Esophagus squamous epithelium (tissue), 5 donors: ENCODE measurements at places on chromosomes 1 and 21.

- DNase-seq: no peak
Measured at GRCh38 chr1:27594564-27595510, 9.1 kb downstream of the AHDC1 start.

DNA sequence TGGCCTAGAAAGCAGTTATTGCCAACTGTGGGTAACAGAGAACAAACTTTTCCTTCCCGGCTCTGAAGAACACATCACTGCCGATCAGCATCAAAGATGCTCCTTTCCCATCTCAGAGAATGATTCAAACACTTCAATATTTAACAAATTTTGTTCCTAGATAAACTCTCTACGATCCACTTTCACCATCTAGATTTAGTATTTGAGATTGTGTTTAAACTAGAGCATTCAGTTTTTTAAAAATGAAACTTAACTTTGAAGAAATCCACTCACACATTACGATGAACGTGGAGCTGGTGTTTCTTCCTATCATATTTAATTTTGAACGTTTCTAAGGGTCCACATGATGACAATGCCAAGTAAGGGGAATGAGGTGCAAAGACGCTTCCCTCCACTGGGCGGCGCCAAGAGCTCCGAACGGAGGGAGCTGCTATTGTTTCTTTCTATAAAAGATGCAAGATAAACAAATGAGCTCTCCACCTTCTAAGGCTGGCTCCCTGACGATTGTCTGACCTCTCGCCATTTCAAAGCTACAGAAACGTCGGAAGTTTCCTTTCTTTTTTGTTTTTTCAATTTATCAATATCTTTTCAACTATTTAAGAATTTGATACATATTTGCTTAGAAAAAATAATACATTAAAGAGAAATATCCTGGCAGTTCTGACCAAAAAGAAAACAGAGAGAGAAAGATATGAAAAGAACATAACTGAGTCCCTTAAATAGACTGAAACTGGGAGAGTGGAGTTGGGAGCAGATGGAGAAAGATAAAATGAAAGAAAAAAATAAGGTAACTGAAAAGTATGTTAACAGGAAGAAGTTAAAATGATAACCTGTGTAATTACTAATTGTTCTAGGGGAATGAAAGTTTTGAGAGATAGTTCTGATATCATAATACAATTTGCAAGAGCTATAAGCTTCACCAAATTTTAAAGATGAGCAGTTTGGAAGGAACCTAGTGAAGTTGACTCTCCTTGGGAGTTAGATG lies 4.4 kb upstream of the BARHL2 start:
- no peak for DNase-seq

GRCh38 chr1:45833361-45833760 lies 29.9 kb downstream of the MAST2 start:
- DNase-seq: no peak

GRCh38 chr1:93662481-93663207 lies 19.0 kb downstream of the BCAR3 start:
- DNase-seq: no peak

DNA sequence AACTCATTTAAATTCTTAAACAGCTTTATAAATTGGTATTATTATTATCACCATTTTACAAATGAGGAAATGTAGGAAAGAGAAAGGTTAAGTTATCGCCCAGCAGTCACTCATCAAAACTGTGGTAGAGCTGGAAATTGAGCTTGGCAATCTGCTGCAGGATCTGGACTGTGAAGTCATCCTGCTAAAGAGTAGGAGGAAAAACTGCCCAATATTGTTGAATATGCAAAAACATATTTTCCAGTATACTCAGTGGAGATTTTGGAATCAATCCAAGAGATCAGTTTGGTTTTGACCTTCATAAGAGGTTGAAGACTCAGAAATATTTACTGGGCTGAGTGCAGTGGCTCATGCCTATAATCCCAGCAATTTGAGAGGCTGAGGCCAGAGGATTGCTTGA lies 16.9 kb upstream of the RC3H1 start:
- DNase-seq: no peak

- DNase-seq: no peak
Measured at GRCh38 chr1:1786836-1787605, 8.8 kb upstream of the NADK start.

DNA sequence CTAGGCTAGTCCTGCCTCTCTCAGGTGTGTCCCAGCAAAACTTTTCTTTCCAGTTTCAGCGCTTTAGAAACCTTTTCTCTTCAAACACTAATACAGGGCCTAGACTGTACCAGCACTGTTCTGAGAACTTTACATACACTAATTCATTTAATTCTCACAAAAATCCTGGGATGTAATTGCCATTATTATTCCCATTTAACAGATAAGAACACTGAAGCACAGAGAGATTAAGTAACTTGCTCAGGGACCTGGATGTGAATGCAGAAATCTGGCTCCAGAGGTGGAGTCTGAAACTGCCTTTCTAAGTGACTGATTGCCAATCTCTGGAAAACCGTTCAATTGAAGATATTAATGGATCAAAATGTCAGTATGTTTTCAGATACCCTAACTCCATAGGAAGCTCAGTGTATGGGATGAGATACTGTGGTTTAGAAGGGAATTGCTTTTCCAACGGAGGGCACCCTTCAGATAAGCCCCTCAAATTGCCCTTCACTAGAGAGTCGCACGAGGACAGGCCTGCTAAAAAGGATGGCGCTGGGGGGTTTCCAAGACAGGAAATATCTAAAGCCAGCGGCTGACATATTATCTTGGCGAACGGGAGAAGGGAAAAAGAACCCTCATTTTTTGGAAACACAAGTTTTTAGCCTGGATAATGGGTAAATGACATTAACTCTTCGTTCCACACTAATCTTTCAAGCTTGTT lies 698 bp upstream of the UCK2 start:
- no peak for DNase-seq

DNA sequence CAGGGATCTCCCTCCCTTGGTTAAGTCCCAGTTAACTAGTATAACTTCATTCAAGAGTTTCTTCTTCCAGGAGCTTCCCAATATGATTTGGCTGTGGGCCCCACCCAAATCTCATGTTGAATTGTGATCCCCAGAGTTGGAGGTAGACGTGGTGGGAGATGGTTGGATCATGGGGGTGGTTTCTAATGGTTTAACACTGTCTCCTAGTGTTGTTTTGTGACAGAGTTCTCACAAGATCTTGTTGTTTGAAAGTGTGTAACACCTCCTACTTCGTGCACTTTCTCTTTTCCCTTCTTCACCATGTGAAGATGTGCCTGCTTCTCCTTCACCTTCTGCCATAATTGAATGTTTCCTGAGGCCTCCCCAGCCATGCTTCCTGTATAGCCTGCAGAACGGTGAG lies 251.8 kb upstream of the FGGY start:
- no peak for DNase-seq

DNA sequence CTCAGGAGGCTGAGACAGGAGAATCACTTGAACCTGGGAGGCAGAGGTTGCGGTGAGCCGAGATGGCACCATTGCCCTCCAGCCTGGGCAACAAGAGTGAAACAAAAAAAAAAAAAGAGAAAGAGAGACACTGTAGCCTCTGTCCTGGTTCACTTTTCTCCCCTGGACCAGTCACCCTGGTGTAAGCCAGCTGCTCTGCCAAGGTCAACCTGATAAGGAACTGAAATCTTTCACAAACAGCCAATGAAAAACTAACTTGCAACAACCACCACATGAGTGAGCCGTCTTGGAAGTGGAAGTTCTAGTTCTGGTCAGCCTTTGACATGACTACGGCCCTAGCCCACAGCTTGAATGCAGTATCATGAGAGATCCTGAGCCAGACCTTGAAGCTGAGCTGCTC lies 36.8 kb upstream of the CXADR start:
- DNase-seq: no peak

DNA sequence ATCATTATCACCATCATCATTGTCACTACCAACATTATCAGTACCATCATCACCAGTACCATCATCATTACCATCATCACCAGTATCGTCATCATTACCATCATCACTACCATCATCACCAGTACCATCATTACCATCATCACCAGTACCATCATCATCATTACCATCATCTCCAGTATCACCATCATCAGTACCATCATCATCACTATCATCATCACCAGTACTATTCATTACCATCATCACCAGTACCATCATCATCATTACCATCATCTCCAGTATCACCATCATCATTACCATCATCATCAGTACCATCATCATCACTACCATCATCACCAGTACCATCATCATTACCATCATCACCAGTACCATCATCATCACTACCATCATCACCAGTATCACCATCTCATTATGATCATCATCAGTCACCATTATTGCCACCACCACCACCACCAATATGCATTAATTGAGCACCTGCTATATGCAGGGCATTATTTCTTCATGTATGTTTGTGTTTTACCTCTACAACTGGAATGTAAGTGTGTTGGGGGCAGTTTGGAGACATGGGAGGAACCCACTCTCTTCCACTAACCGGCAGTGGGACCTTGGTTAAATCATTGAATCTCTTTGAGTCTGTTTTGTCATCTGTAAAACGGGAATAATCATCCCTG lies 7.0 kb downstream of the ZBTB8B start:
- no peak for DNase-seq

GRCh38 chr1:182909578-182909977 lies 43.4 kb downstream of the SHCBP1L start:
- no peak for DNase-seq

DNA sequence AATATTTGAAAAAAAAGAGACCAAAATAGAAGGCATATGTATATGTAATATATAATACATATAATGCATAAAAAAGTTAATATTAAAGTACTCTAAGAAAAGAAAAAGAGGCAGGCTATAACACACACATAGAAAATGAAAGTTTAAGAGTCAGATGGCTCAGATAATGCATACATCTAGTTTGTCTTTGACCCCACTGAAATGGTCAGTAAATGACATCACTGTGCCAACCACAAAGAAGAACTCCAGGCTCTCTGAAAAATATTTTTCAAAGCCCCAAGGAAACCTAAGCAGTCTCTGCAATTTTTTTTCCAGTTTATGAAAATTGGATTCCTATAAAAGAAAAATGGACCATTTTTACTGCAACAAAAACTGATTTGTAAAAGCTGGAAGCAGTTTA lies 55.4 kb upstream of the SCYL3 start:
- no peak for DNase-seq

- DNase-seq: no peak
Measured at GRCh38 chr1:178928041-178928440, 57.2 kb upstream of the ANGPTL1 start.

DNA sequence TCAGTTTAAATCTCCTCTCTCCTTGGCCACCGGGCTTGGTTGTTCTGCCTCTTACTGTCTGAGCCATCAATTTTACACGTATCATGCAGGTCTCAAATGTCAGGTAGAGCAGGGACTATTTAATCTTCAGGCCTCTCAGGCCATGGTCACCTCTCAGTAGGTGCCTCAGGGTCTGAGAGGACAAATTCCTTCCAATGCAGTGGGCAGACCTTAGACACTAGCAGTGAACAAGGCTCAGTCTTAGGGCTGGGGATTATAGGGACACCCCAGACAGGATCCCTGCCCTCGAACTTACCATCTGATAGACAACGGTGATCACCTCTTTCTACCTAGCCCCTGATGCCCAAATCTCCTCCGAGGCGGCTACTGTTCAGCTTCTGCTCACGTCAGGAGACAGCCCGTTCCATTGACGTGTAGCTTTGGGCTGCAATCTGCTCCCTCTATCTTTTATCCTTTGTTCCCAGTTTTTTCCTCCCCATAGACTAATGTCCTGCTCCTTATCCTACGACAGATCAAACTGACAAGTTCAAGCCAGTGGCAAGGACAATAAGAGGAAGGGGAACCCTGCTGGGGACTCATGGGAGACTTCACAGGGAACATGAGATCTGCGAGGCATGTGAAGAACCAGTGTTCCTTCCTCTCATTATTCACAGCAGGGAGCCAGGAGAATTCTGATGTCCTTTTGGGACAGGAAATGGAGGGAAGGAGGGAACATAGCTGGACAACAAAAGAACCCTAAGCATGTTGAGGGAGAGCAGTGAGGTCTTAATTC lies 1.4 kb upstream of the MYOG start:
- DNase-seq: no peak

GRCh38 chr21:27703791-27704190 lies 736.9 kb upstream of the ADAMTS5 start:
- no peak for DNase-seq

DNA sequence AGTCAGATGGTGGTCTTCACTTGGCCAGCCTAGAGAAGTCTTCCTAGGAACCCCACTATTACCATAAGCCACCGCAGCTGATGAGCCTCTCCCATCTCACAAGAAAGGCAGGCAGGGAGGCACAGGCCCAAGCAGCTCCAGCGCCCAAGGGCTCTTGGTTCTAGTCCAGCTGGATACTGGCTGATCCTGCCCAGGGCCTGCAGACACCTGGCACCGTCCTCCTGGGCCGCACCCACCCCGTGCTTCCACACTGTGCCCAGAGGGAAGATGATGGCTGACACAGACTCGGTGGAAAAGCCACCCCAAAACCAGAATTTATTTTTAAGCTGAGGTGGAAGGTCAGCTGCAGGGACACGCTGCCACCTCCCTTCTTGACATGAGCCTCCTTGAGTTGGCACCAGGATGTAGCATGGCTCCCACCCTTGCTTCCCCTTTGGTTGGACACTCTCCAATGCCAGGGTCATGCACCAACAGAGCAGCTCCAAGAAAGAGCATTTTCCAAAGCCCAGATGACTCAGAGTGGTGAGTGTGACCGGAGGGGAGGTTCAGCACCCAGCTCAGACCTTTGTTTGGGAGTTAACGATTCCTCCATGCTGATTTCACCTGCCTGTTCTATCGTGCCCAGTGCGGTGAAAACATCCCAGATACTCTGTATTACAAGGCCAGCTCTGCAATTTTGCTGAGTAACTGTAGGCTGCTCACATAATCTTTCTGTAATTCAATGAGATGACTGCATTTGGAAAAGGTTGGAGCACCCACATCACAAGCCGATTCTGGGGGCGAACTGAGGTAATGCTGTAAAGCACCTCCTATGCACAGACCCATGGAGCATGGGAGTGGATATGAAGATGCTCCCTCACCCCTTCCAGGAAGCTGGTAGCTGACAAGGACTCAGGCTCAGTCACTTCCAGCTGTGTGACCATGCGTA lies 63.1 kb upstream of the SLC2A1 start:
- no peak for DNase-seq

DNA sequence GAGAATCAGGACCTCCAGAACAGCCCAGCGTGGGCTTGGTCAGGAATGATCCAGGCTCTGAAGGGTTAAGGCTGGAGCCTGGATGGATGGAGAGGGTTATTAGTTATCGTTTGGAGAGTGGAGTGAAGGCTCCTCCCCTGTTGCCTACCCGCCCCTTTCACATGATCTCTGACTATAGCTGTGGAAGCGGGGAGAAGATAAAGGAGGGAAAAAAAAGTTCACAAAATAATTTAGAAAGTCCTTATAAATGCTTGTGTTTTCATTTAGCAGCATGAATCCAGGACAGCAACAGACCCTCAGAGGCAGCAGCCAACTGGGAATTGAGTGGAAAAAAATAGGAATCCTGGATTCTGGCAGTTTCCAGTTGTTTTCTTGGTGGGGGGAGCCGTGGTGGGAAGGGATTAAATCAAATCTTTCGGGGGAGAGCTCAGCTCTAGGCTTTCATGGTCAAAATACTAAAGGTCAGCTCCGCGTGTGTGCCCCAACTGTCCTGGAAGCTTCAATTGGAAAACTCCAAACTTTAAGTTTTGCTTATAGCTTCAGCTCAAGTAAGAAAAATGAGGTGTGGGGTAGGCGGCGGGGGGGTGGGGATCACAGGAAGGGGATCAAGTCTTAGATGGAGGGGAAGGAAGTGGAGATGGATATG lies 595 bp upstream of the DDR2 start:
- DNase-seq: no peak
